GOT3 (cell line): ENCODE measurements at places on chromosomes 2 and 18.

GRCh38 chr2:48341551-48342133 is 188.3 kb upstream of the STON1 start:
- DNase-seq, result no peak

DNA sequence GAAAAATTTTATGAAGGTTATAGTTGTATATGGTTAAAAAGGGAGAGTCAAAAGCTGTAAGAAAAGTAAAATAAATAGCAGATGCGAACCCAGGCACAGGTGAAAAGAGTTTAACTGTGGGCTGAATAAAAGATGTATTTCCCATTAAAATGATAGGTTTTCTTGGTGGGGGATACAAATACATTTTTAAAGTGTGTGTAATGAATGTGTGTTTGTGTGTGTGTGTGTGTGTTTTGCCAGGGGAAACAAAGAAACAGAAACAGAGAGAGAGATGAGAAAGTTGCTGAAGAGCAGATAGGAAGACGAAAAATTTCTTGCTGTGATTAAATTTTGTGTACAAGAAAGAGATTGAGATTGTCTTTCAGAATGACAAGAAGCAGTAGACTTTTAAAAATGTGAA is 12.1 kb downstream of the TFPI start:
- no peak for DNase-seq

DNA sequence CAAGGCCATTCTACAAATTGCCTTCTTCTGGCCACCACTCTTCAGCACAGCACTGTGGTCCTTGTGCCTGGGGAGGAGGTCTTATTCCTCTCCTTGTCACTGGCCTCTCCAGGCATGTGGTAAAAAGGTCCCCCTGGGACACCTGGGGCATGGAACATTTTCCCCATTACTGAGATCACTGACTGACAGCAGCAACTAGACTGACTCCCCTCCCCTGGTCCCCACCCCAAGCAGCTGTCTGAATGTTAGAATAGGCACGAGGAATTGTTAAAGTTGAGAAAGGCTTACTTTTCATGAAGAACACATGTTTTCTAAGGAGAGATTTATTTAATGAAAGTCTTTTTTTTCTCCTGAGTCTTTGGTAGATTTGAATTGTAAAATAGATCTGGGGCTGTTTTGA is 39.5 kb upstream of the RTN4 start:
- DNase-seq, result no peak

DNA sequence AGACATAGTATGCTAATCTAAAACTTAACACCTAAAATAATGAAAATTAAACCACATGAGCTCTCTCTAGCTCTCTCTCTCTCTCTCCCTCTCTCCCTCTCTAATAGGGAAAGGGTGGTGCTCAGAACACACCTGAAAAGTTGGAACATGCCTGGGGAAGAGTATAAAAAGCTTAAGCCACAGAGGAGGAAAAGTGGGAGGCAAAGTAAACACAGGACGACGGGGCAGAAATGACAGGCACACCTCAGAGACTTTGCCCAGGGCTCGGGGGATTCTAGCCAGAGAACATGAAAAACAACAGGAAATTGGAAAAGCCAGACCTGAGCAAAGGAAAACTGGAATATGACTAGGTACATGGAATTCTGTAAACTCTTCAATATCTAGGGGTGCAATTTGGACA is 666.1 kb downstream of the BCL11A start:
- no peak for DNase-seq

DNA sequence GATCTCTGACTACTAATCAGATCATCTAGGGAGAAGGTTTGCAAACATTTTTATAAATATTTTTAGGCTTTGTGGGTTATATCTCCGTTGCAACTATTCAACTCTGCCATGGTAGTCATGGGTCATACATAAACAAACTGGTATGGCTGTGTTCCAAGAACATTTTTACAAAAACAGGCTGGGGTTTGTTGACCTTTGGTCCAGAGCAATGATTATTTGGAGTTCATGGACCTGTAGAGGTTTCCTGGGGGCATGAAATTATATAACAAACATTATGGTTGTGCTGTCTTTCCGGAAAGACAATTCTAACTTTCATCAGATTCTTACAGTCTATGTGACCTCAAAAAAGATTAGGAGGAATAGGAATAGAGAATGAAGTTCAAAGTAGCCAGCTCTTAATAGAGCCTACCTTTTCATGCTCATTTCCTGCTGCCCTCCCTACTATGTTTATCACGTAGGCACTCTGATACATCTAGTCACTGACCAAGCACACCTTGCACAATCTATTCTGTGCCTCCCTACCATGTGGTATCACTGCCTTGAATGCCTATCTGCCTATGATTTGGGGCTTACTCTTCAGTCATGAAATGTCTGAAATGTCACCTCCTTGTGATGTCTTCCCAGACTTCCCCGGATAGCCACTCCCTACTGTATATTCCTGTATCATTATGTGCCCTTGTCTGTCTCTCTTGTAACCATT is 102.4 kb upstream of the SCN1A start:
- no peak for DNase-seq

DNA sequence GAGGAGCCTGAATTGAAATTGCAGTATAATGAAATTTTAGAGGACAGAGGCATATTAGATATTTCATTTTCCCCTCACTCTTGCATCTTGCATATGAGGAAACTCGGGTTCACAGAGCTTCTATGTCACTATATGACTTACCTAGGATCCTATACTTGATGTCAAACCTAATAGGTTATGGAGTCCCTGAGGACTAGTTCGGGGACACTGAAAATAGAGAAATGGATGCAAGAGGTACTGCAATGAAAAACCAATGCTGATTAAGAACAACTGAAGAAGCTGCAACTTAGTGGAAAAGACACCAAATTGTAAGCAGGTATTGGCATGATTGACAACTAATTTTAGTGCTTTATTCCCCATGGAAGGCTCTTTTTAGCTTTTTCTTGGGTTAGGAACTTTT is 210.1 kb downstream of the IKZF2 start:
- DNase-seq, result no peak

DNA sequence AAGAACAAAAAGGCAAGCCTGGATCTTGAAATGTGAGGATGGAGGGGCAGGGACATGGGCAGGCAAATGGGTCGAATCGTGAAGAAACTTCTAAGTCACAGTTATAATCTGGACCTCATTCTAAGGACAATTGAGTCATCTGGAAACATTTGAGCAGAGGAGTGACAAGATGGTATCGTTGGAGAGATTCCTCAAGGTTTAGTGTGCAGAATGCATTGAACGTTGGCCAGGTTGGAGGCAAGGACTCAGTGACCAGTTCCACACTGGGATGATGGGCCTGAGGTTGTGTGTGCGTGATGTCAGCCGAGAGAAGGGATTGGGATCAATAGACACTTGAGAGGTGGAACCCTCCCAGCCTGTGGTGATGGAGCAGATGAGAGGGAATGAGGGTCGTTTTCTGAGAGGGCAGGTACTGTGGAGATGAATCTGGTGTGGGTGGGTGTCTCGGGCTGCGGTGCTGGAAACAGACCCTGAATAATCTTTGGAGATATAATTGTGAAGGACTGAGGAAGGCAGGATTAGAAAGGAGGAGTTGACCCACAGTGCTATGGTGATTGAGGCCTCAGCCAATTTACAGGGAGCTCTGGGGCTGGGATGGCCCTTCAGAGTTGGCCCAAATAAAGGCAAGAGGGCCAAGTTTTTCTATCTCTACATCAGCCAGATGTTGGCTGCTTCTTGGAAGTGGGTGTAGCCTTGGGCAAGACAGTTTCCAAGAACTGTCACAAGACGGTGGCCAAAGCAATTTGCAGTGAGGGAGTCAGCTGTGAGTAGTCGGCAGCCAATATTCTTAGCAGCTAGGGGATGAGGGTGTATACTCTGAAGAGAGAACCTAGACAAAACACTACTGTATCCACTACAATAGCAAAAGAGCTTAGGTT is 5.8 kb upstream of the ZNF532 start:
- no peak for DNase-seq

GRCh38 chr2:28670856-28671255 is 80.8 kb upstream of the PPP1CB start:
- DNase-seq, result no peak

DNA sequence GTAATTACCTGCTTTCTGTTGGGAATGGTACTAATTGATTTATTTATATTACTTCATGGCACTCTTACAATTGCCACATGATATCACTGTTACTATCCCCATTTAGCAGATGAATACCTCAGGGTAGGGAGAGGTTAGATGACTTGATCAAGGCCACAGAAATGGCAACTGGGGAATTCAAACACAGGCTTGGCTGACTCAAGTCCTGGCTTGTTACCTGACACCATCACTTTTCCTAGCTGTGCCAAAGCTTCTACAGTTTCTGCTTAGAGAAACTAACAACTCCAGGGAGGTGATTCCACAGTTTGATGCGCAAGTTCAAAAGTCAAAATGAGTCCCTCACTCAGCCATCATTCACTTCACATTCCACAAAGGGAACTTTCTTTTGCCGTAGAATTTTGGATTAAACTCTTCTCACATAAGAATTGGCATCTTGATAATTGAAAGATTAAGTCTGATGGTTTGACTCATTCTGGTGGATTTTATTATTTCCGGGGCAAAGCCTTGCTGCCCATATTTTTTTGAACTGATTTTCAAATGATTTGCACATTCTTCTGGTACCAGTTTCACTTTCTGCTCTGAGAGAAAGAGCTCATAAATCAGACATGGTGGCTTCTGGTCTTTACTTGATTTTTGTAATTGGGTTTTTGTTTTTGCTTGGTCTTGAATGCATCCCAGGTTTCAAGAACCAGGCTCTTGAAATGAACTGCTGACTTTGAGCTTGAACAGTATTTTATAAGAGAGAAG is 656.8 kb downstream of the BCL11A start:
- no peak for DNase-seq

- DNase-seq, result no peak
These were observed 15.7 kb upstream of the TTC39C start for GRCh38 chr18:23998820-23999219.

GRCh38 chr2:9820020-9820973 is 23.0 kb upstream of the TAF1B start:
- DNase-seq, result peak; percentile 20

GRCh38 chr2:173053043-173053699 is 22.5 kb upstream of the MAP3K20 start:
- DNase-seq, result no peak

DNA sequence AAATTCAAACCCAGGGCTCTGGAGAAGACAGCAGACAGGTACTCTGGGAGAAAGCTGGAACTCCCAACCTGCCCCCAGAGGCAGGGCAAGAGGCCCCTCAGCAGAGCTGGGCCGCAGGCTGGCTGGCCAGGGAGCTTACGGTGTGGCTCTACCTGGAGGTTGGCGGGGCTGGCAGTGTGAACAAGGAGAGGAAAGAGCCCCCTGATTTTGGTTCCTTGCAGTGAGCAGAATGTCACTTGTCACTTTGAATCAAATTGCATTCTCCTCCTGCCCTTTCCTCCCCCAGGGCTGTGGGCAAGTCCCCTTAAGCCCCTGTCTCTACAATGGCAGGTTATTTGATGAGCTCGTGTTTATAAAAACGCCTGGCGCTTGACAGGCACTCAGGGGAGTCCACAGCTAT is 32.6 kb downstream of the MYO7B start:
- no peak for DNase-seq

DNA sequence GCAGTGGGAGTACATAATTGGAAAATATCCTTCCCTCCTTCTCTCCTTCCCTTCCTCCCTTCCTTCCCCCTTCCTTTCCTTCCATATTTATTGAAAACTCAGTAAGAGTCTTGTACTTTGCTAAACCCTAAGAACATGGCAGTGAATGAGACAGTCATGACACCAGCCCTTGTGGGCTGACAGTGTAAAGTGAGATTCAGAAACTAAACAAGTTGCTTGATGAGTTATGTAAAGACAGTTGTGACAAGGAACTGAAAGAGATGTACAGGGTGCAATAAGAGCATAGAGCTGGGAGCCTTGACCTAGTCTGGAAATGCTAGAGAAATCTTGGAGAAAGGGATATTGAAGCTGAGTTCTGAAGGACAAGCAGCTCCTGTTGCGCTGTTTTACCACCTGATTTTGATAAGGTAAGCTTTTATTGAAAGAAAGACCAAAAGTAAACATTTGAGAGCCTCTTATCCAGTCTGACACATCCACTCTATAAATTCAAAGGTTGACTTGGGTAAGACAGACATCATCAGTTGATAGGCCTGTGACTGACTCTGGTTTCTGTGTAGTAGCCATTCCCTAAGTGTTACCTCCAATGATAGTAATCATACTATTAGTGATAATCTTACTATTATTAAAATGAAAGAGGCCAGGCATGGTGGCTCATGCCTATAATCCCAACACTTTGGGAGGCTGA is 66.5 kb upstream of the SKOR2 start:
- DNase-seq, result no peak

DNA sequence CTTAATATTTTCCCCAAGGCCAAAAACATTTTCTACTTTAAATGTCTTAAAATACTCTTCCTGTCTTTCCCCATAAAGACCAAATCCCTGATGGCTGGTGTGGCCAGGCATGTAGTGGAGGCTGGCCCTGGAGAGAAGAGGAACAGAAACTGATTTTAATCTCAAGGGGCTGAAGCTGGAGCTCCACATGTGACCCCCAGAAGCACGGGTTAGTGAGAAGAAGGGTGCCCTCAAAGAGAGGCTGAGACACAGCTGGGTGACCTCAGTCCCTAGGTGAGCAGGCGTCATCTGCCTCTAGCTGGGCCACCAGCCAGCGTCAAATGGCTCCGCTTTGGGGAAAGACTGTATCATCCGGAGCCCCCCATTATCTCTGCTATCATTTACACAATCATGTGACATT is 19.3 kb upstream of the TMEM18 start:
- DNase-seq, result no peak

GRCh38 chr2:115165529-115166109 is 723.2 kb downstream of the DPP10 start:
- DNase-seq, result no peak

DNA sequence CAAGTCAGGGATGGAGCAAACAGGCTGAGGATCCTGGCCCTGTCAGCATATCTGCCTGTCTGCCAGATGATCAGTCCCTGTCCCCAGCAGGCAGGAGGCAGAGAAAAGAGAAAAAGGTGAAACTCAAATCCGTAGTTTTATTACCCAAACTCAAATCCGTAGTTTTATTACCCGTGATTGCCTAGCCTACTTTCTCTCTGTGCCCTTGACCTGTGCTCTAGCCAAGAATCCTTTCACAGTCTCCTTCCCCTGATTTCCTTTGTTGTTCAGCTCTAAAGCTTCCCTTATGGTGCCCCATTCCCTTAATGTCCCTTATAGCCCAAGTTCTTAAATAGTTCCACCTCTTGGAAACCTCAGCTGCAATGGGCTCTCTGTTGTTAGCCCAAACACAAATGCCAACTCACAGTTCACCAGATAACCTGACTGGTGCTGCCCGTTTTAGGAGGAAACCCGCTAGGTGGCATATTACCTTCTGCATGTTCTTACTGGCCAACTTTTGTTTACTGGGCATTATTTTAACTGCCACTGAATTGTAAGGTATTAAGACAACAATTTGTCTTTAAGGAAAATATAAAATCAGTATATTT is 125.7 kb upstream of the FZD5 start:
- no peak for DNase-seq

- DNase-seq, result no peak
These were observed 32.3 kb downstream of the ZCCHC2 start for GRCh38 chr18:62555135-62555534.

DNA sequence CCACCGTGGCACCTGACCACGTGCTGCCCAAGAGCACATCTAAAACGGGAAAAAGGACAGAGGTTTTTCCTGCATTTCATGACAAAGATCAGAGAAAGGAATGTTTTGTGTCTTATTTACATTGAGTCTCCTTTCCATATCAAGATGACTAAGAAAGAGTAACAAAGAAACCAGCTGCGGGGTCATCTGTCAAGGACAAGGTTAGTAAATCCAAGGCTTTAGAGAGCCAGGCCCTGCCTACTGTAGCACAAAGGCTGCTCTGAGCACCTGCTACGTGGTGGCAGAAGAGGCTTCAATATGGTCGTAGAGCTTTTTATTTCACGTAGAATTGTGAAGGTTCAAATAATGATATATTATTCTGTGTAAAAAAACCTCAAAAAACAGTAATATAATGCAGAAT is 51.0 kb downstream of the PRELID3A start:
- DNase-seq, result no peak

GRCh38 chr2:27993402-27993787 is 102.9 kb downstream of the BABAM2 start:
- DNase-seq, result no peak
